ENCODE measurements at places on chromosomes 16 and 17.

DNA sequence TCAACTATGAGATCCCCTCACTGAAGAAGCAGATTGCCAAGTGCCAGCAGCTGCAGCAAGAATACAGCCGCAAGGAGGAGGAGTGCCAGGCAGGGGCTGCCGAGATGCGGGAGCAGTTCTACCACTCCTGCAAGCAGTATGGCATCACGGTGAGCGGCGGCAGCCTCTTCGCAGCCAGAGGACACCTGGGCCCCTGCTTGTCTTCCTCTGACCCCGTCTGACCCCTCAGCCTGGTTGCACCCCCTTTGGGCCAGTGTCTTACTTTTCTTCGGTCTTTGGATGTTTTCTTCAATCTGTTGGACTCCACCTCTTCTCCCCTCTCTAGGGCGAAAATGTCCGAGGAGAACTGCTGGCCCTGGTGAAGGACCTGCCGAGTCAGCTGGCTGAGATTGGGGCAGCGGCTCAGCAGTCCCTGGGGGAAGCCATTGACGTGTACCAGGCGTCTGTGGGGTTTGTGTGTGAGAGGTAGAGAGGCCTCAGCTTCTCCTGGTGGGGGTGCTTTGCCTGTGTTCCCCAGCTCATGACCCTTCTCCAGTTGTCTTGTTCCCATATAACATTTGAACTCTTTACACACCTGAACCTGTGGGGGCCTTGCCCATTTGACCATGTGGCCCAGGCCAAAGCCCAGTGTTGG lies 4.4 kb downstream of the CDK5RAP3 start:
- DNase-seq = peak; percentile 64

DNA sequence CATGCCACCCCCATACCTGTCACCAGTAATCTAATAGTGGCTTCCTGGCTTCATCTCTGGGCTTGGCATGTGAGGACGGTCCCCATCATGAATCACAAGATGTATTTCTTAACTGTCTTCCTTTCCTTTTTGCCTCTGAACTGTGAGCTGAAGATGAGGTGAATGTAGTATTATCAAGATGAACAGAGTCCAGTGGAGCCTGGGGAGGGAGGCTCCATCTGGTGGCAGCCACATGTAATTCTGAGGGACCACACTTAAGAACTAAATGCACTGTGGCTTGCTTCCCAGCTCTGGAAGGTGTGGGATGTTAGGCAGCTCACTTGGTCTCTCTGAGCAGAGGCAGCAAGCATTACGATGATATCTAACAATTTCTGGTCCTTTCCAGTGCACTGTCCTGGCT lies 354.9 kb upstream of the ASIC2 start:
- DNase-seq = no peak

GRCh38 chr16:71258372-71258771 lies 27.9 kb upstream of the HYDIN start:
- no peak for DNase-seq

DNA sequence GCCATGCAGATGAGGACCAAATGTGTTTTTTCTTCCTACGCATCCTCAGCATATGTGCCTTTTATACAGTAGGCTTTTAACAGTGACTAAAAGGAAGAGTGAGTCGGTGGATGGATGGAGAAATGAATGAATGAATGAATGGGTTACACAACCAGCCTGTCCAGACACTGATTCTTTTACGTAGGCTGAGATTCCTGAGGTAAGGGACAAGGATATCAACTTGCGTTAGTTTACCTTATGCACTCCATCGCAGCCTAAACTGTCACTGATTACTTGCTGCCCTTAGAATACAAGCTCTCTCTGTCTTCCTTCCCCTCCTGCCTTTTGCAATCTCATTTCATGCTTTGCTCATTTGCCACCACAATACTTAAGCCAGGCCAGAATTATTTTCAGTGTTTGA lies 59.0 kb downstream of the RBFOX1 start:
- no peak for DNase-seq

DNA sequence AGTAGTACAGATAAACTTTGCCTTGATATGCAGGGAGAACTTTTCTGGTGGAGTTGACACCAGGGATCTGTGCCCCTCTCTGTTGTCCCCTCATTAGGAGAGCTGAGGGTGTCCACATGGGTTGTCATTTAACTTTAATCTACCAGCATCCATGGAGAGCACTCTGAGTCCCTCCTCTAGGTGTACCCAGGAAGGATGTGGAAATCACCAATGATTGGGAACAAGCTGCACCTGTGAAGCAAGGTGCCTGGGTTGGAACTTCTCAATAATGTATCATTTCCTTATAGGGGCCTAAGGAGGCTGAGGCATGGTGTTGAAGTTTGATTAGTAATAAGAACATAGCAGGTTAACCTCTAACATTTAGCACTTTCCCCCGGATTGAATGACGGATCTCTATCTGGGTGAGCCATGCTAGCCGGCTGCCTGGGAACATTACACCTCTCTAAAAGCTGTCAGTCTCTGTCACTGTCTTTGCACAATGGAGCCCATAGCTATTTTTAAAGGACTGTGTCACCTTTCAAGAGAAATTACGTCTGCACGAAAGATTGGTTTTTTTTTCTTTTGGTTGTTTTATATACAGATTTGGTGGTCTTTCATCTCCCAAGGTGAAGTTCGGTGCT lies 239.3 kb downstream of the MAF start:
- DNase-seq = no peak

DNA sequence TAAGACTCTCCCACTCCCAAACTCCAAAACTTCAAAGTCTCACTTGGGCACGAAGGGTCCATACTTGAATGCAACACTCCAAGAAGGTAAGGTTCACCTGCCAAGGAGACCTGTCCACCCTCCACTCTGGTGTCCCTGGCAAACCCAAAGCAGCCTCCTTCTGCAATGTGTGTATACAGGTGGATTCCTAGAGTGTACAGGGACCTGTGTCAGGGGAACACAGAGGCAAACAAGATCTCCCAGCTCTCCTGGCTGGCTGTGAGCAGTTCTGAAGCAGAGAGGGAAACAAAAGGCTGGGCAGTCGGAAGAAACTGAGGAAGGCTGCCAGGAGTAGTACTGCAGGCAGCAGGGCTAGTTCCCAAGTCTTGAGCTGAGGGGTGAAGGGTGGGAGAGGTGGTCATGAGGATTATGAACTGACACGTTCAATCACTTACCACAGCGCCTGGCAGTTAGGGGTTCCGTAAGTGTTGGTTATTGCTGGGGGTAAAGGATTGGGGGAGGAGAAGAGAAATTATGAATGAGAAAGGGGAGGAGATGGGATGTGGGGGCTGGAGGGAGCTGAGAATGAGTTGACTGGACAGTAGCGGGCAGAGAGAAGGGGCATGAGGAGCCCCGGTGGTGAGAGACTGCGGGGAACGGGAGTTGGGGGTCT lies 795 bp downstream of the KCTD13 start:
- DNase-seq = no peak

GRCh38 chr16:48547530-48547929 lies 62.5 kb downstream of the N4BP1 start:
- no peak for DNase-seq

- no peak for DNase-seq
Observed at GRCh38 chr17:32515677-32516383, 29.0 kb downstream of the CDK5R1 start.

GRCh38 chr17:39677542-39678339 lies 9.5 kb downstream of the PNMT start:
- no peak for DNase-seq

- peak; percentile 85 for DNase-seq
Observed at GRCh38 chr17:49851387-49852291, 3.8 kb upstream of the TAC4 start.

GRCh38 chr17:50219342-50219741 lies 17.9 kb upstream of the COL1A1 start:
- no peak for DNase-seq

DNA sequence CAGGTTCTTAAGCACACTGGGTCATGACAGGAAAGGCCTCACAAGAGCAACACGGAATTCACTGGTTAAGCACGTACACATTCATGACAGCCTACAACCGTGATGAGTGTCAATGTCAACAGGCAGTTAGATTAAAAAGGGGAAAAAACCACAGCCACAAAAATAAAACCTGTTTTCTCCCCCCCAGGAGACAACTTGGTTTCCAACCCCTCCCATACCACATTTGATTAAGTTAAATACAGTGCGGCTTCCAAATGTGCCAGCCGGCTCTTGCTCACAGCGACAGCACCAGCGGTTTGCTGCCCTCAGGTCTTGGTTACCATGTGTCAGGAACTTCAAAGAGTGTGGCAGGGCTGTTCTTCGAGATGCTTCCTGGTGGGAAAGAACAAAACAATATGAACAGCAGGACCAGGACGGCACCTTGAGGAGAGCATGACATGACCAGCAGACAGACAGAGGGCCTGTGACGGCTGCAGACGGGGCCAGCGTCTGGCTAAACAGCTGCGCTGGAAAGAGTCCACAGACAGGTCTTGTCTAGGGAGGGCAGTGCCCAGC lies 193.6 kb downstream of the PARN start:
- no peak for DNase-seq

DNA sequence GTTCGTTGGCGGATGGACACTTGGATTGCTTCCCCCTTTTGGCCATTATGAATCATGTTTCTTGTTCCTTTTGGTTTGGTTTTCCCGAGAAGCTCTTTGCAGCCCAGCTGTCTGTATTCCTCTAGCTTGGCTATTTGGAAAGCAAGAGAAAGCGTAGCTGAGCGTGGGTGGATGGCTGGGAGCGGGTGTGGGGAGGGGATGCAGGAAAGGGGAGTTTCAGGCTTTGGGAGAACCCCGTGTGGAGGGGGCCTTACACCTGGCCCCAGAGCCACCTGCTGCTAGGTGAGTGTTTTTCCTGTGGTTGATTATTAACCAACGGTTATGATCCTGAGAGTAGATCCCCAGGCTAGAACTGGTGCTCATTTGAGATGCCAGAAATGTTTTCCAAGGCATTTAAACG lies 103.7 kb downstream of the RAP1GAP2 start:
- no peak for DNase-seq

DNA sequence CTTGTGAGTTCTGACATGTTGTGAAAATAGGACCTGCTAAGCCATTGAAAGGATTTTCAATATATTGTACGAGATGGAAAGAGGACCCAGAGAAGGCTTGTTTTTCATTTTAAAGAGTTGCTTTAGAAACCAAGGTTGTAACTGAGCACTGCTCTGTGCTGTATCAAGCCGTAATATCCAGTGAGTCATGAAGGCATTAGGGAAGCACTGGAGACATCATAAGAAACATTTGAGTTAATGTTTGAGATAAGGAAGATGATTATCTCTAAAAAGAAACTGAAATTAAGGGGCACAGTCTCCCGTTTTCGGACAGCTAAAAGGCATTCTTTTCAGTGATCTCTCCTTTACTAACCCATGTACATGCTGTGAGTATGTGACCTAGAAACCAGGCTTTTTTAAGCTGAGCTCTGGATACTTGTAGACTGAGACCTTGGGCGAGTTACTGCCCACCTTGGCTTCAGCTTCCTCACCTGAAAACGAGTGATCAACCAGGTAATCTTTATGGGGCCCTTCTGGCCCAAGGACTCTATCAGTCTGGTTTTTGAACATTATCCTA lies 149.2 kb upstream of the TBX2 start:
- no peak for DNase-seq

DNA sequence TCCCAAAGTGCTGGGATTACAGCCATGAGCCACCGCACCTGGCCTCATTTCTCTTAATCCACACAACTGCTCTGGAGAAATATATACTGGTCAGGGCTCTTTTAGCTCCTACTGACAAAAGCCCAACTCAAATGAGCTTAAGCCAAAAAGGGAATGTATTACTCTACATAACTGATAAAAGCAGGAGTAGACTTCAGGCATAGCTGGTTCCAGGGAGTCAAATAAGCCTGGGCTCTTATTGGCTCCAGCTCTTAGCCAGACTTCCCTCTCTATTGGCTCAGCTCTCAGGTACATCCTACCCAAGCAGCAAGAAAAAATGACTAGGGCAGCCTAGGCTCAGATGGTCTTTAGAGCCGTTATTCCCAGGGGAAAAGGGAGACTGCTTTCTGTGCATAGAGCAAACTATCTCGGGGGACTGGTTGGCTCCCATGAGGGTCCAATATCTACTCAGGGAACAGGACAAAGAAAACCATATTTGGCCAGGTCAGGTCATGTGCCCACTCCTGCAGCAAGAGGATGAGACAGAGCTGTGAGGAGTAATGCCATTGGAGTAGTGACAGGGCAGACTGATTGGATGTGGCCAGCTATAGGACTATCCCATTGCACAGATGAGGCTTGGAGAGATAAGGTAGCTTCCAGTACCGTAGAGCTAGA lies 21.2 kb downstream of the TBX2 start:
- DNase-seq = no peak

DNA sequence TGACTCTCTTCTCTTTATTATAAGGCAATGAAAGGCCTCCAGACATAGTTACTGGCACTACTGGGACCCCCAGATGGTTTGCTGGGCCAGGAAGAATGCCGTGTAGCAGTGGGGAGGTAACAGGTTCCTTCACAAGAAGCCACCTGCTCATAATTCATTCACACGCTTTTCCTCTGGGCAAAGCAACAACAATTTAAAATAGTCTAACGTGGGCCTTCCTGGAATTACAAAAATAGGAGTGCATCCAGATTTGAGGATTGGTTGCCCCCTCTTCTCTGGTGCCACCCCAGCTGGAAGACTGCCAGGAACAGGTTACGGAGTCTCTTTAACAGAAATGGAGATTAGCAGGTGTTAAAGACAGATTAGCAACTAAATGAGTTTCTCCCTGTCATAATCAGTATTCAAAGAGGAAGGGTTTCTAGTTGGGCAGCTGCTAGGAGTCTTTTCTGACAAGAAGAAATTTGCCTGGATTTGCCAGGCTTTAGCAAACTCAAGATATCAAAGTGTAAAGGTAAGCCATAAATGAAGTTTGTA lies 409.6 kb downstream of the NPIPA8 start:
- no peak for DNase-seq

GRCh38 chr16:12798846-12799245 lies 4.8 kb downstream of the CPPED1 start:
- DNase-seq = no peak

DNA sequence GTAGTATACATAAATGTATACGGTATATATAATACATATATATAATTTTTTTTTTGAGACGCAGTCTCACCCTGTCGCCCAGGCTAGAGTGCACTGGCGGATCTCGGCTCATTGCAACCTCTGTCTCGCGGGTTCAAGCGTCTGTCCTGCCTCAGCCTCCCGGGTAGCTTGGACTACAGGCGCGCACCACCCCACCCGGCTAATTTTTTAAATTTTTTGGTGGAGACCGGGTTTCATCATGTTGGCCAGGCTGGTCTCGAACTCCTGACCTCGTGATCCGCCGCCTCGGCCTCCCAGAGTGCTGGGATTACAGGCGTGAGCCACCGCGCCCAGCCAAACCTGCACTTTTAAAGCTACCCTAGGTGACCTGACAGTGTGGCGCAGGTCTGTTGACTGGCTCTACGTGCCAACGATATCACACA lies 745 bp downstream of the PAM16 start:
- DNase-seq = no peak

GRCh38 chr17:360092-360750 lies 7.6 kb upstream of the RPH3AL start:
- no peak for DNase-seq

GRCh38 chr16:50496990-50497389 lies 51.2 kb upstream of the NKD1 start:
- no peak for DNase-seq

- peak; percentile 64 for DNase-seq
Observed at GRCh38 chr17:6853764-6854442, 22.4 kb upstream of the TEKT1 start.
